Activated CD4-positive, alpha-beta T cell treated with anti-CD3 and anti-CD28 coated beads, Interleukin-2, amount 50 U/mL, for 24 hours (primary cell): ENCODE measurements at places on chromosomes 5 and 9.

DNA sequence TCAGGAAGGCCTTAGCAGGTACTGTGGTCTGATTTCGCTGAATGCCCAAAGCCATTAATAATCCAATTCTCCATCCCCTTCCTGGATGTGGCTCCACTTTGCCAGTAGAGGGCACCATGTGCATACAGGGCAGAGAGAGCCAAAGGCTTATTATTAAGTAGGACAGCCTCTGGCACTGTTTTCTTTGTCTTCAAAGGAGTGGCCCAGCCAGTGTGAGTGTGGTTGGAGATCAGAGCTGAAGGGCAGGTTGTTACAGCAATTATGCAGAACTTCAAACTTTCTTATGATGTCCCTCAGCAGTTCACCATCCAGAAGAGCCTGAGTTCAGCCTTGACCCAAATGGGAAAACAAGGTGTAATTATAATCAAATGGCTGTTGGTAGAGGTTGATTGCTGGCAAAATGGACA is 38.6 kb upstream of the CEMIP2 start:
- DNase-seq, result peak; percentile 8

DNA sequence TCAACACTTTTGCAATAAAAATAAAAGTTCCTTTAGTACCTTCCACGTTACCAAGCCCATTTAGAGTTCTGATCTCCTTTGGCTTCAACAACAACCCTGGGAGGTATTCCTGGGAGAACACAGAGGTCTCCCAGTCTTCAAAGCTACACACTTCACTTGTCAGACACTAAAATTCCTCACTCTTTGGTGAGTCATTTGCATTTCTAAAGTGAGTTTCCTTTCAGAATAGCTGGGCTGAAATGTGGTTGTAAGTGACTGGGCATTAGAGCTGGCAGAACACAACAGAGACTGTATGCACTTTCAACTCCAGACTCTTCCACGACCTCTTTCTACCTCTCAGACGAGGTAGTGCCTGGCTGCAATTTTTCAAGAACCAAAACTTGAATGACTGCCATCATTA is 11.5 kb upstream of the F2RL1 start:
- DNase-seq, result no peak

DNA sequence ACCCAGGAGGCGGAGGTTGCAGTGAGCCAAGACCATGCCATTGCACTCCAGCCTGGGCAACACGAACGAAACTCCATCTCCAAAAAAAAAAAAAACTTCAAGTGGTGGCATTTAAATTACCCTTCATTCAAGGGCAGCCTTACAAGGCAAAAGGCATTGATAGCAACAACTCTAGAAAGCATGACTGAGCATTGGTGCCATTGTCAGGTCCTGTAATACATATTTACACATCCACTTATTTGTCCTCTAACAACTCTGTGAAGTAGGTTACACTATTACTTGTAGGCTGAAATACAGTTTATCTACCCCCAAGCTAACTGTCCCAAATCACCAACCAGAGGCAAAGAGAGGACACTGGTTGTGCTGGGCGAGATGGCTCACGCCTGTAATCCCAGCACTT is 52.7 kb upstream of the LARP1 start:
- DNase-seq, result no peak

- no peak for DNase-seq
These were observed 6.3 kb downstream of the FGF10 start for GRCh38 chr5:44382894-44383293.

DNA sequence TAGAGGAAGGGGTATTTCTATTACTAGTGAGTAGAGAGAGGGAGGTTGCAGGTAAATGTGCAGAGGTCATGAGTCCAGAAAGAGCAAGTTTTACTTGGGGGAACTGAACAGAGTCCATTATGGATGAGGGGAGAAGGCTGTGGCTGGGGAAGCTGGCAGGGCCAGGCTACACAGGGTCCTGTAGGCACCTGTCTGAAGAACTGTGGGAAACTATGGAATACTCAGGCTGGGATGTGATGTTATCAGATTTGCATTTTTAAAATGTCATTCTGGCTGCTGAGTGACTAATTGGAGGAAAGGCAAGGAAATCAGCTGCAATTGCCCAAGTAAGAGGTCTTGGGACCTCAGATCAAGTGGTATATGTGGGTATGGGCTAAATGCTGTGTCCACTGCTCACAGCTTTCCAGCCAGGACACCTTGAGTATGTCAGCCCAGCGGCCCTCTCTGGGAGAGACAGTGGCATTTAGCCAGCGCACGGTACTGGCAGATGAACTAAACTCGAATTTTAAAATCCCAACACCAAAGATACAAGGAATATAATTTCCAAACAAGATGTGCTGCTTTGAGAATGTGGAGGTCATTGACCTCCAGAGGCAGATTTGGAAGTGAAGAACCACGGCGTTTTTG is 49.1 kb downstream of the FGF1 start:
- no peak for DNase-seq

GRCh38 chr5:147170603-147171002 is 64.2 kb upstream of the STK32A start:
- no peak for DNase-seq

DNA sequence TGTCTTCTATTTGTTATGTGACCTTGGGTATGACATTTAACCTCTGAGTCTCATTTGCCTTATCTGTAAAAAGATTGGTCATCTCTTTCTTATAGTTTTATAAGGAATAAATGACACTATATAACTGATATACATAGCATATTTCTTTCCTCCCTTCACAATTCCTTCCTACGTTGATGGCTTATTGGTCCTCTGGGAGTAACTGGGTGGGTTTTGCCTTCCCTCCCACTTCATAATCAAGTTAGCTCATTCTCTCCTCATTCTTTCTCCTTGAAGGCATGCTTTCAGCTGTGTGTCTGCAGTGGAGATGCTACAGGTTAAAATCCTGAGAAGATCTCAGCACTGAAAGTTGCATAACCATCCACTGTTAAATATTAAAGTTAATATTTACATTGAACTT is 382.4 kb downstream of the TMEM38B start:
- no peak for DNase-seq
